ENCODE measurements at places on chromosomes 2 and 18.

DNA sequence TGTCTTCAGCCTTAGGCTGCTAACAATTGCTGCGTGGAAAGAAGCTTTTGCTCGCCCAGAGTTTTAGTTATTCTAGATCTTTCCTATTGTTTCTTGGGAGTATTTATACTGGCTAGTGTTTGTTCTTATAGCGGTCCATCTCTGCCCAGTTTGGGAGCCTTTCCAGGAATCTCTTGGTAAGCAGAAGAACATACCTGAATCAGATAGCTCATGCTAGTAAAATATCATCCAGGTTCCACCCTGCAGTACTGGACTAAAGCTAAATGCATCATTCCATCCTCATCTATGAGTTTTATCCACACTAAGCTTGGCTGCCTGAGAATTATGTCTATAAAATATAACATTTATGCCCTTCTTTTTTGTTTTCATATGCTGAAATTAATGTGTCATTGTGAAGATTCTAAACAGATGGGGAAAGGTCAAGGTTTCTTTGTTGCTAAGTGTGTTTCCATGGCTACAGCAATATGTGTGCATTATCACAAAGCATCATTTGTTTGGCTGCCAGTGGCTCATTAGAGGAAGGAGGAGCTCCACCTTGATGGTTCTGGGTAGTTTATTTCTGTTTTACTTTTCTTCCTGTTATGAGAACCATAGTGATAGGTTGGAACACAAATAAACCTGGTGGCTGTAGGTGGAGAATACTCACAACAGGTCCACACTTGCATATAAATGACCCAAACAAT, 182.8 kb downstream of the PIK3C3 start:
- DNase-seq = no peak

GRCh38 chr2:136108463-136108862, 9.5 kb downstream of the CXCR4 start:
- DNase-seq = no peak

GRCh38 chr18:76530846-76531245, 35.8 kb upstream of the ZNF516 start:
- no peak for DNase-seq

DNA sequence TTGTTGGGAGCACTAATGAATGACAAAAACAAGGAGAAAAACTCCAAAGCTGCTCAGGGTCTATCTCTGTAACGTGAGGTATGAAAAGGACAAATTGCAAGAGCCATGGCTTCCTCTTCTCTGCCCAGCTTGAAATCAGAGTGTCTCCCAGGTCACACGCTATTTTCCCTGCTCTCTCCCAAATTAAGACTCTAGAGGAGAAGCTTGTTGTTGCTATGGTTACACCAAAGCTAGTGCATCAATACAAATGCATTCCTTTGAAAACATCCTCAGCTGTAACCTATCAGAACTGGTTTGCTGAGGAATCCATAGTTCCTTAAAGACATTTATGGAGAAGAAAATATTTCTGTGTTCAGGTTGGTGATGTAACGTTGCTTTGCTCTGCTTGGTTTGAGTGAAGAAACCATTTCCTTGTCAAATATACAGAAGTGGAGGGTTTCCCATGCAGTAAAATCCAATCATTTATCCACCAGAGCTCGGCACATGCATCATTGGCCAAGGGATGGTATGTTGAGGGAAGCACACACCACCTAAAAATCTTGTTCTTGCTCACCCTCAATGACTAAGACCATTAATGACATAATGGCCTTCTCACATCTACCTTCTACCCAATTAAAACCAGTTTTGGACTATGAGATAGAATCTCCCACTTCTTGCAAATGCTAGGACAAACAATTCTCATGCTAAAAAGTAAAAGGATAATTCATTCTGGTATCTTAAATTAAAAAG, 2135.6 kb upstream of the CELF4 start:
- DNase-seq = no peak

DNA sequence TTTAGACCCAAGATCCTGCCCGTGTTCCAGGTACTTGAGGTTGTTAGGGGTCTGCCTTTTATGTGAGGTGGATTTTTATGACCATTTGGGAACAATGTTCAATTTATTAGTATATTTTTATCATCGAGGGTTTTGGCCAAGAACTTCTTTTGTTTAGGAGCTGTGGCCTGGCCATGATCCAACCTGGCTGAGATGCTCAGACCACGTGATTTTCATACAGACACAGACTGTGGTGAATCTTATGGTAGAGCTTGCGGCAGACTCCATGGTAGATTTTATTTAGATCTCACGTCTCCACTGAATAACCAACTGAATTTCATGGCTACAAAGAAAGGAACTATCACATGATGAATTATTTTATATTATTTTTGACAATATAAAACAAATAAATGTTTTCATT, 405.5 kb upstream of the VWC2L start:
- DNase-seq = no peak

GRCh38 chr18:58241877-58242276, 197.9 kb downstream of the NEDD4L start:
- peak; percentile 40 for DNase-seq

GRCh38 chr18:424668-425067, 75.8 kb downstream of the COLEC12 start:
- DNase-seq = no peak

GRCh38 chr2:240095556-240096523, 40.3 kb downstream of the COPS9 start:
- no peak for DNase-seq

GRCh38 chr18:11669948-11670275, 19.2 kb upstream of the GNAL start:
- DNase-seq = no peak

- no peak for DNase-seq
Measured at GRCh38 chr2:67721516-67721915, 324.4 kb downstream of the ETAA1 start.

GRCh38 chr2:13121096-13121495, 404.4 kb downstream of the TRIB2 start:
- DNase-seq = no peak

DNA sequence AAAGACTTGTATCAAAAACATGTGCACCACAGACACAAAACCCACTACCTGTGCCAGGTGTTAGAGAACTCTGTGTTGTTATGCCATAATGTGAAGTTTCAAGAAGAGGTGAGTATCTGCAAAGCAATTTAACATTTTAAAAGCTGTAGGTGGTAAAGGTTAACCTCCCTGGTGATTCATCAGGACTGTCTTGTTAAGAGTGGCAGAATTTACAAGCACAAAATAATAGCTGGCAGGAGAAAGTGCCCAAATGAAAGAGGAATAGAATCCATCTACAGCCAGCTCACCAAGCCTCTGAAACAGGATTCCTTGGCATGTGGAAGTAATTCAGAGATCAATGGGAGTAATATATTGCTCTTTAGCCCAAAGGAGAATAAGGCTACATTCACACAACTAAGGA, 230.7 kb downstream of the AFF3 start:
- no peak for DNase-seq

- DNase-seq = no peak
Measured at GRCh38 chr18:51089691-51090090, 59.7 kb downstream of the SMAD4 start.

GRCh38 chr2:121897335-121897970, 142.0 kb downstream of the TSN start:
- no peak for DNase-seq

- DNase-seq = no peak
Measured at GRCh38 chr18:25834061-25834460, 256.4 kb downstream of the SS18 start.

GRCh38 chr2:158740621-158741020, 54.5 kb upstream of the DAPL1 start:
- DNase-seq = no peak

DNA sequence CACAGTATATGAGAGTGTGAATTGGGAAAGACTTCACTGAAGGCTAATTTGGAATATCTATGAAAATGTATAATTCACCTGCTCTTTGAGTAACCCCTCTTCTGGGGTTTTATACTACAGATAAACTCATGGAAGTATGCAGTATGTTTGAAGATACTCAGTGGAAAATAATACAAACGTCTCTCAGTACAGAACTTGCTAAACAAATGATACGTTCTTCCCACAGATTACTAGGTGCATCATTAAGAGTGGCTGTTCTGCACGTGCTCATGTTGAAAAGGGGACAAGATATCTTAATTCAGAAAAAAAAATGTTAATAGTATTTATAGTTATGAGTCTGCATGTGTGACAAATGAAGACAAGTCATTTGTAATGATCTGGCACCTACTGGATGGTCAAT, 70.2 kb upstream of the EPAS1 start:
- DNase-seq = no peak

- DNase-seq = no peak
Measured at GRCh38 chr2:10126632-10127026, 4.1 kb downstream of the RRM2 start.

DNA sequence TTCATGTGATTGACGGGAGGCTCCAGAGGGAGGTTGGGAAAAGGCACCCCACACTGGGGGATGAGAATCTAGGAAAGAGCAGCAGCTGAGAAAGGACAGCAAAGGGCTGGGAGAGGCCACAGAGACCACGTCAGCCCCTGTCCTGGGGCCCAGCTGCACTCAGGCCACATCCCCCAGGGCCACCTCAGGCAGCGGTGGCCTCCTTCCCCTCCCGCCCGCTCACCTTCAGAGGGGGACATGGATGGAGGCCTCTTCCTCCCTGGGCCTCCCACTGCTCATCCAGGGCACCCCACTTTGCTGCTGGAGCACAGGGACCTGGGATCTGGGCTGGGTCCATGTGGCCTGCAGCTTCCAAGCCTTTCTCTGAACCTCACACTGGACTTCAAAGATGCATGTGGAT, 199.8 kb upstream of the HDAC4 start:
- DNase-seq = no peak

DNA sequence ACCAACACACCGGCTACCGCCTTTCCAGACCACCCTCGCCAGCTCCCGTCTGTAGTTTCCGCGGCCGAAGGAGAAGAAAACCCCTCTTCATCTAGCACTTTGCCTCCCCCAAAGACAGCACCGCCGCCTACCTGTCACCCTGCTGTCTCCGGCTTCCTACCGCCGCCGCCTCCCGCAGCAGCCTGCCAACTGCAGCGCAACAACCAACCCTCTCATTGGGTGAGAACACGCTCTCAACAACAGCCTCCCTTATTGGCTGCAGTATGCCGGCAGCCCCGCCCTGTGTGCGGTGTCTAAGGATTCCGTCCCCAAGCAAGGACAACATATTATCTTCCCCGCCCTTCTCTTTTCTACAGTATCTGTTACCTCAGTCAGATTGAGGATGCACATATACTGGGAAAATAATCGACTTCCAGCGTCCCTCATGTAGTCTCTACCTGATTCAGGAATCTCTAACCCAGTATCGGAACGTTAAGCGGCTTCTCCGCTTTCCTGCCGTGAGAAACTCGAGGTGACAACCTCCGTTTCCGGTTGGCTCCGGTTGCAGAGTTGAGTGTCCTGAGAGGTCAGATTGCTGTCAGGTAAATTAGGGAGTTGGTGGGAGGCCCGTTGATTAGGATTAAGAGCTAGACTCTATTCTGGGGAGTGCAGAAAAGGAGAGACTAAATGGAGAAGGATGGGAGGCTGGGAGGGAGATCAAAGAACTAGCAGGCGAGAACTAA, at the start of the genes HYCC2 and NDUFB3:
HYCC2 (minus strand) TSS at position 193 of the 722 bp plus-strand sequence. CDS start 47,662 bp downstream, outside the sequence.
NDUFB3 (plus strand) TSS at position 523 of the 722 bp plus-strand sequence. CDS start 6,882 bp downstream, outside the sequence.
- peak; percentile 83 for DNase-seq

DNA sequence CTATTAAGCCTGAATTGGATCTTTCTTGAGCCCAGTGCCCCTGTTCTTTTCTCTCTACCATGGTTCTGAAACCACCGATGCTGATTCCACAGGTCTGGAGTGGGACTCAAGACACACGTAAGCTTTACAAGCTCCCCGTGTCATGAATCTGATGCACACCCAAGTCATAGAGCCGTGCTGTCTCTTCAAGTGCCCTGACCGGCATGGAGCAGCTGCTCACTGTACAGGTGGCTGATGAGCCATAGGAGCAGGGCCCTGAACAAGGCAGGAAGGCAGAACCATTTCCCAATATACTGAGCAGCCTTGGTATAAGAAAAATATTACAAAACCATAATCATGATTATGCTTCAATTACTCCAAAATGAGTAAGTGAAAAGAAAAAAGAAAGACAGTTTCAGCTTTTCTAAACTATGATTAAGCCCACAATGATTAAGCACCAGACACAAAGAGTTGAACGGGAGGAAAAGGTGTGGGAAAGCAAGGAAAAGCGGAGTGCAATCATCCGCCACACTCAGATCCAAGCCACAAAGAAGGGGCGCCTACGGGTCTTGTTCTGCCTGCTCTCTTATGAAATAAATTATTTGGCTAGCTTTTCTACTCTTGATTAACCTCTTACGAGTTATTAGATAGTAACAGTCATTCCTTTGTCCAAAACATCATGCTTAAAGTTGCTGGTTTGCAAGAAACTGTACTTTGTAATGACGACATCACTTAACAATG, 41.7 kb downstream of the NOL10 start:
- no peak for DNase-seq

GRCh38 chr2:111116011-111116746, 4.5 kb upstream of the BCL2L11 start:
- DNase-seq = no peak

GRCh38 chr2:8259841-8260178, 422.0 kb upstream of the ID2 start:
- no peak for DNase-seq

- DNase-seq = no peak
Measured at GRCh38 chr2:188295067-188295685, 3.5 kb downstream of the GULP1 start.

- no peak for DNase-seq
Measured at GRCh38 chr2:128615571-128615970, 296.9 kb upstream of the HS6ST1 start.

DNA sequence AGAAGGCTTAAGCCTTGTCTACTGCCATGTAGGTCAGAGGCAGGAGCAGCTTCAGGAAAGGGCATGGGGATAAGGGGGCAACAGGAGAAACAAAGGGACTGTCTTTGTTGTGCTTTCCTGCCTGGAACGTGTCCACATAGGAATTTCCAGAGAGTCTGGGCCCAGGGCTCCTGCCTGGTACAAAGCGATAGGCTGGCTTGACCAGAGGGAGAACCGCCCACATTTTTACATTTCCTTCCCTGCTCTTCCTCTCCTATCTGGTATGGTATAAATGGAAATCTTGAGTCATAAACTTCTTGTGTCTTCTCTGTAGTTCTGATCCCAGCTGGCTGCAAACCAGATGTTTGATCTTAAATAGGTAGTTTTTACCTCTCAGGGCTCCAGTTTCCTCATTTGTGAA, 414.8 kb downstream of the HRH4 start:
- DNase-seq = no peak

DNA sequence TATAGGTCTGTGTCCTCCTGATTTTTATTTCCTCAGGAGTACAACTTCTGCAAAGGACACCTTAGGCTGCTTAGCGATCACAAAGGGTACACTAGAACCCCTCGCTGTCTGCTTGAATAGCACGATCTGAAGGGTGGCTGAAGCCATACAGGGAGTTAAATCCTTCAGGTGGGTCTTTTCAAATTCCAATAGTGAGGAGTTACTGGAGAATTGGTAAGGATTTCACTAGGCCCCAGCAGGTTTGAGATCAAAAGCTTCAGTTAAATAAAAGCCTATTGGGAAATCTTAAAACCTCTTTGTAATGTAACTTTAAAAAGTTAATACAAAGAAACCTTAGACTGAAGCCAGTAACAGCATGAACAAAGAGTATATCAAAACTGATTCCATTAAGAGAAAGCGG, 613.1 kb downstream of the ZEB2 start:
- DNase-seq = no peak

- no peak for DNase-seq
Measured at GRCh38 chr2:28484835-28485234, 11.0 kb upstream of the PLB1 start.

- no peak for DNase-seq
Measured at GRCh38 chr18:8702668-8703067, 2.7 kb upstream of the MTCL1 start.
